ENCODE measurements at places on chromosomes 7 and 10.

- no peak for DNase-seq
These were observed 2.6 kb upstream of the GRIFIN start for GRCh38 chr7:2478800-2479199.

DNA sequence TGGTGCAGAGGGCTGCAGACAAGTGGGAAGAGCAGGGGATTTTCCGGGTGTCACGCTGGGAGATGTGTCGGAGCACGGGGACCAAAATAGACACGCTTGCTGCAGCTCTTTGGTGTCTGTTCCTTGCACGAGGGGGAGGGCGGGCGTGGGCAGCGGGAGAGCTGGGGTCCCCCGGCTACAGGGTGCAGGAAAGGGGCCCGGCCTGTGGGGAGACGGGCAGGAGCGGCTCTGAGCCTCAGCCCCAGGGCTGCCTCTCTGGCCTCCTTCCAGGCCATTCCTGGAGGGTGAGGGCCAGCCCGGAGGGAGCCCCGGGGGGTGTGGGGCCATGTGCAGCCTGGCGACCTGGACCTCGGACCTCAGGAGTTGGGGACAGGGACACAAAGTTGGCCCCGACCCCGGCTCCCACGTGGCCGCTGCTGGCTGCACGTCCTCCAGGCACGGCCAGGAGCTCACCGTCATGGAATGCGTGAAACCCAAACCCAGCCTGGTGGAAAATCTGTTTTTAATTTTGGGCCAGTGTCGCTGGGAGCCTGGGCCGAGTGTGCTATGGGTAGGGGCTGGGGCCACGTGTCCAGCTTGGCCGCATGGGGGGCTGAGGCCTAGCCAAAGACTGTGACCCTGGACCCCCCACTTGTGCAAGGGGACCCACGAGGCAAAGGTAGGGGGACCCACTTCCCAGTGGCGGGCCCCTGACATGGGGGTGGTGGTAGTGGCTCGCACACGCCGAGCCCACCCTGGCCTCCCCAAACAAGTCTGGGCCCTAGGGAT is 6.6 kb downstream of the TTYH3 start:
- no peak for DNase-seq

- DNase-seq, result peak; percentile 11
These were observed 35.4 kb upstream of the ZNF107 start for GRCh38 chr7:64630496-64630895.

GRCh38 chr7:25775570-25775969 is 376.4 kb upstream of the NFE2L3 start:
- DNase-seq, result no peak

DNA sequence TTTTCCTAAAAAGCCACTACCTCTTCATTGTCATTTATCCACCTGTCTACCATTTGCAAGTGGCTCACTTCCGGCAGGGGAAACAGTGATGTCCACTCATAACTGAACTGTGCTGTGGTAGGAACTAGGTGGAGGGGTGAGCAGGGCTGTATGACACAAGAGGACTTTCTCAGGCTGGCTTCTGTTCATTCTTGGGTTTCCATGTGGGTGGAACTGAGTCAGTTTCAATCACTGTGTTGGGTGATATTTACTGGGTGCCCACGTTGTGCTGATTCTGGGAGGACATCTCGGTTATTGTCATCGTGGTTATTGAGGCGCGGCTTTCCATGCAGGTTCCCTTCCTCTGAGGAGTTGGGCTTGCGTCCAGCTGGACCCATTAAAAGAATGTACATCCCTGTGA is 38.8 kb downstream of the RAMP3 start:
- DNase-seq, result no peak

- DNase-seq, result peak; percentile 7
These were observed 90.3 kb downstream of the BTRC start for GRCh38 chr10:101444058-101444898.

GRCh38 chr7:34315032-34315431 is 343.0 kb upstream of the NPSR1 start:
- DNase-seq, result no peak

DNA sequence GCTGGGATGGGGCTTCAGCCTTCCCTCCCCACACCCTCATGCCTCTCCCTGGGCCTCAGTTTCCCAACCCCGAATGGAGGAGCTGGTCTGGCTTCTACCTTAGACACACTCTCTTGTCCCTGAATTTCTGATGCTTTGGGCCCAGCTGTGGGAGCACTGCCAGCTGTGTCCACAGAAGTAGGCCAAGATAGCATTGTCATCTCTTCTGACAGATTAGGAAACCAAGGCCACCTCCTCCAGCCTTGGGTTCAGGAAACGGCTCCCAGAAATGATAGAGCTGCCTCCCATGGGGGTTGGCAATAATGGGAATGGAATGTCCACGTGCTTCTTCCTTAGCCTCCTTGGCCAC is 1.3 kb downstream of the PPIF start:
- no peak for DNase-seq

GRCh38 chr7:101226721-101227120 is 8.8 kb downstream of the ZNHIT1 start:
- no peak for DNase-seq

GRCh38 chr10:130470286-130470685 is 334.1 kb downstream of the GLRX3 start:
- DNase-seq, result no peak

DNA sequence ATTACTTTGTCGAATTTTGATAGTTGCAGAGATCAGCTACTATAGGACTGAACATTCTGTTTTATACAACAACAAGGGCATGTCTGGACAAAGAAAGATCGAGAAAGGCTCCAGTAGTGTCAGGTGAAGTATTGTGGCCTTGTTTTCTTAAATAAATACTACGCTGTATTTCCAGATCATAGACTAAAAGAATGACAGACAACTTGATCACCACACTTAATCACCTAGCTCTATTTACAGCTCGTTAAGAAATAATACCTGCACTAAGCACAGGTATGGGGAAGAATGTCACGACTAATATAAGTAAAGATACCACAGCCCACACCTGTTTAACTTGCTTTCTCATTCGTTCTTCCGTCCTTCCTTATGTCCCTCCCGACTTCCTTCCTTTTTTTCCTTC is 269.2 kb downstream of the HGF start:
- DNase-seq, result no peak

DNA sequence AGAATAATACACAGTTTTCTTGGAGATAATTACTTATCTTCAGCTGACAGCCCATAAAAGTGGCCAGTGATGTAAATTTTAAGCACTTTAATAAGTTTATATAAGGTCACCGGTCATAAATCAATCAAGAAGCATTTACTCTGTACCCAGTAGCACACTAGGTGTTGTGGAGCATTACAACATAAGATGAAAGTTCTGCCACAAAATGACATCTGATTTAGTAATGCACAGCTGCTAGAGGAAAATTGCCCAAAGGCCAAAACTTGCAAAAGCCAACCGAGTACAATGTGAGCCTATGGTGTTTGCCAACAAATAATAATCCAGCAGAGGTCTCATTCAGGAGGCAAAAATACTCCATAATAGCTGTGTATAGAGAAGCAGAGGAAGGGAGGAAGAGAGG is 63.6 kb downstream of the GPR37 start:
- no peak for DNase-seq

GRCh38 chr10:113540845-113541548 is 11.9 kb upstream of the HABP2 start:
- DNase-seq, result no peak

Measured in CD4-positive, alpha-beta T cell treated with Interleukin-21 for 1 hour (primary cell).